PC-3 (cell line): ENCODE measurements at places on chromosomes 12 and 14. TPM values are rescaled to one million over a fixed set of nuclear protein-coding genes. Genes with fewer than 3 reads are reported as not detected.

DNA sequence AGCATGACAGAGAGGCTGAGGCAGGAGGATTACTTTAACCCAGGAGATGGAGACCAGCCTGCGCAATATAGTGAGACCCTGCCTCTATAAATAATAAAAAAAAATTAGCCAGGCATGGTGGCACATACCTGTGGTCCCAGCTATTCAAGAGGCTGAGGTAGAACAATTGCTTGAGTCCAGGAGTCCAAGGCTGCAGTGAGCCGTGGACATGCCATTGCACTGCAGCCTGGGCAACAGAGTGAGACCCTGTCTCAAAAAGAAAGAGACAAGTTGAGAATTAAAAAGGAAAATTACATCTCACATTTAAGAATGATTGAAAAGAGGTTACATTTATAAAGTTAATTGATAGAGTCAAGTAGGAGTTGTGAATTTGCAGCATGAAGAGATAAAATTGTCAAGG, 91.4 kb upstream of the TMPO start:
- no peak overlapping the region for H3K4me3 ChIP-seq
- no peak overlapping the region for H3K27ac ChIP-seq
- H3K36me3 ChIP-seq, result no peaks in the 10 kb centered on the region
- peaks cover 10% of the 10 kb centered on the region for H3K4me1 ChIP-seq
- no peaks in the 10 kb centered on the region for H3K27me3 ChIP-seq

DNA sequence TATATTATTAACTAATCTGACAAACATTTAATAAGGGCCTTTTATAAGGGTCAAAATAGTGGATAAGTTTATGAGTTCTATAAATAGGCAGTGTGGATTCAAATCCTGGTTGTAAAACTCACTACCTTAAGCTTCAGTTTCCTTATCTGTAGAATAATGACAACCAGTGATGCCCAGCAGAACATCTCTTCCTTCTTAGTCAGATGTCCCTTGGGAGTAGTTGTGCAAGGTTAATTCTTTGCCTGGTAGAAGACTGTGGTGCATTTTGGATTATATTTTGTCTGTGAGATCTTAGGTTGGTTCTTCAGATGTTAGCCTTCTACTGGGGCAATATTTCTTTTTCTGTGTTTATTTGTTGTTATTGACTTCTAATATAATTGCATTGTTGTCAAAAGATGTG, 59.5 kb downstream of the ARID2 start:
- H3K36me3 ChIP-seq, result no peaks in the 10 kb centered on the region
- no peak for DNase-seq
- H3K4me3 ChIP-seq, result no peak overlapping the region
- H3K4me1 ChIP-seq, result no peaks in the 10 kb centered on the region

- no peaks in the 10 kb centered on the region for H3K27me3 ChIP-seq
- no peaks in the 10 kb centered on the region for H3K36me3 ChIP-seq
- peaks cover 43% of the 10 kb centered on the region for H3K4me1 ChIP-seq
- no peak overlapping the region for H3K27ac ChIP-seq
These were observed 2.4 kb downstream of the C12orf75 start for GRCh38 chr12:105332925-105333324.

GRCh38 chr14:75860561-75861160, 121.1 kb downstream of the TGFB3 start:
- H3K4me3 ChIP-seq, result no peak overlapping the region
- H3K4me1 ChIP-seq, result peaks cover 46% of the 10 kb centered on the region
- H3K36me3 ChIP-seq, result no peaks in the 10 kb centered on the region
- H3K27me3 ChIP-seq, result no peaks in the 10 kb centered on the region
- no peak for DNase-seq

GRCh38 chr12:130706885-130707570, 9.1 kb downstream of the RIMBP2 start:
- H3K27ac ChIP-seq, result no peak overlapping the region
- H3K4me3 ChIP-seq, result no peak overlapping the region
- H3K4me1 ChIP-seq, result no peaks in the 10 kb centered on the region
- H3K27me3 ChIP-seq, result no peaks in the 10 kb centered on the region

- no peak overlapping the region for H3K27ac ChIP-seq
- H3K4me1 ChIP-seq, result no peaks in the 10 kb centered on the region
- no peak for DNase-seq
These were observed 209.0 kb upstream of the PLEKHG7 start for GRCh38 chr12:92493816-92494215.

TMEM30B gene
- total RNA-seq, result 70.6 and 85.3 TPM in 2 replicates

NPFF gene
- total RNA-seq, result not detected in 2 replicates

- no peaks in the 10 kb centered on the region for H3K27me3 ChIP-seq
- DNase-seq, result peak; percentile 41
- peak overlapping the region; percentile 84 for H3K4me3 ChIP-seq
- no peaks in the 10 kb centered on the region for H3K36me3 ChIP-seq
- peaks cover 5% of the 10 kb centered on the region; the same call in 1 of the 2 replicates for H3K4me1 ChIP-seq
These were observed 417 bp downstream of the GLS2 start for GRCh38 chr12:56487448-56488040.

GRCh38 chr14:67253076-67253635, 11.9 kb downstream of the PALS1 start:
- H3K36me3 ChIP-seq, result peaks cover 8% of the 10 kb centered on the region; the same call in 1 of the 2 replicates
- H3K27ac ChIP-seq, result no peak overlapping the region
- no peak overlapping the region for H3K4me3 ChIP-seq
- H3K27me3 ChIP-seq, result no peaks in the 10 kb centered on the region
- no peak for DNase-seq

ENDOU gene
- total RNA-seq, result not detected in 2 replicates

- no peak overlapping the region; the same call in 1 of the 2 replicates for H3K27ac ChIP-seq
- H3K36me3 ChIP-seq, result no peaks in the 10 kb centered on the region
- no peaks in the 10 kb centered on the region for H3K27me3 ChIP-seq
- peaks cover 5% of the 10 kb centered on the region; the same call in 1 of the 2 replicates for H3K4me1 ChIP-seq
These were observed 31.7 kb upstream of the GPRC5A start for GRCh38 chr12:12859690-12860089.

- H3K4me3 ChIP-seq, result no peak overlapping the region
- H3K4me1 ChIP-seq, result no peaks in the 10 kb centered on the region
- DNase-seq, result no peak
- no peaks in the 10 kb centered on the region for H3K36me3 ChIP-seq
These were observed 22.5 kb downstream of the ADGRD1 start for GRCh38 chr12:130976171-130976720.

DNA sequence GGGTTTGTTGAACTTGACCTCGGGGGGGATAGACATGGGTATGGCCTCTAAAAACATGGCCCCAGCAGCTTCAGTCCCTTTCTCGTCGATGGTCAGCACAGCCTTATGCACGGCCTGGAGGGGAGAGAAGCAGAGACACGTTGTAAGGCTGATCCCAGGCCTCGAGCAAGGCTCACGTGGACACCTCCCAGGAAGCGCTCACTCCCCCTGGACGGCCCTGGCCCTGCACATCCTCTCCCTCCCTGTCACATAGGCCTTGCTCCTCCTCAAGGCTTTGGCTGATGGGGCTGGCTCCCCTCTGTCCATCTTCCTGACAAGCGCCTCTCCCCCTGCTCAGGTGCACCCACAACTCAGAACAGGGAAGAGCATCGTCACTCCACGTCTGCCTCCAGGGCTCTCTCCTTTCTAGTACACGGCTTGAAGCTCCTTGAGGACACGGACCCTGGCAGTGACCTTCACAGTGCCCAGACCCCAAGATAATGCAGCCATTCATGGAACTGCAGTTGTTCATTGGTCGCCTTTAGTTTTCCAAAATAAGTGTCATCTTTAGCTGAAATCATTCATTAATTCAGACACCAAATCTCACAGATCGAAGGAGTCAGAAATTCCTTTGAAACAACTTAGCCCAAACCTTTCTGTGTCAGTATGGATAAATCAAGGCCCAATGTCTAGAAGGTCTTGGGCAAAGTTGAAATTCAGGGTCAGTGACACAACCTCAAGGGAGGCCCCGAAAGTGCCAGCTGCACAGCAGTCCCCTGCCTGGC, 9.7 kb downstream of the SERPINA1 start:
- peaks cover 7% of the 10 kb centered on the region; the same call in 1 of the 2 replicates for H3K4me1 ChIP-seq
- H3K4me3 ChIP-seq, result no peak overlapping the region
- no peak for DNase-seq
- peaks cover 5% of the 10 kb centered on the region; the same call in 1 of the 2 replicates for H3K27me3 ChIP-seq

DNA sequence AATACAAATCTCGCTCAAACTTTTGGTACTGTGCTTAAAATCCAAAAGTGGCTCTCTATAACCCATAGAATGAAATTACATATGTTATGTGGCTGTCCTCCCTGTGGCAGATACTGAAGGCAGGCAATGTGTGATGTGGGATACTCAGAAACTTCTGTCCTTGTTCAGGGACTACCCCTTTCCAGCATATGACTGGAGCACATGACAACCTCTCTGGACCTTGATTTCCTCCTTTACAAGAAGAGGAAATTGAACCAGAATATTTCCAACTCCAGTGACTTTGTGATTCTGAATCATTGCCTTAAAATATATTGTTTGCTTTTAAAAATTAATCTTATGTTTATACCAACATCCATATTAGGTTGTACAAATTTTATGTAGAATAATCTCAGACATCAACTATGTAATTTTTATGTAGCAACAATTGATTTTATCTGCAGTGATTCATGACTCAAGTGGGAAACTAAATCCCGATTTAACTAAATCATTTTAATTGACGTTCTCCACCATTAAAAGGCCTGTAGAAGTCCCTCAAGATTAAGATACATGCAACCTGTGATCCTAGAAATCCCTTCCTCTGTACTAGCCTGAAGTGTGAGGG, 162.4 kb downstream of the AKAP6 start:
- no peaks in the 10 kb centered on the region for H3K36me3 ChIP-seq
- no peaks in the 10 kb centered on the region for H3K4me1 ChIP-seq
- no peaks in the 10 kb centered on the region for H3K27me3 ChIP-seq
- no peak overlapping the region for H3K4me3 ChIP-seq
- no peak for DNase-seq
- H3K27ac ChIP-seq, result no peak overlapping the region

- H3K36me3 ChIP-seq, result no peaks in the 10 kb centered on the region
- peak overlapping the region; percentile 79 for H3K27ac ChIP-seq
- no peak overlapping the region; the same call in 1 of the 2 replicates for H3K4me3 ChIP-seq
- no peaks in the 10 kb centered on the region for H3K27me3 ChIP-seq
- peaks cover 76% of the 10 kb centered on the region for H3K4me1 ChIP-seq
These were observed 6.3 kb upstream of the LTBP2 start for GRCh38 chr14:74618078-74618952.

DNA sequence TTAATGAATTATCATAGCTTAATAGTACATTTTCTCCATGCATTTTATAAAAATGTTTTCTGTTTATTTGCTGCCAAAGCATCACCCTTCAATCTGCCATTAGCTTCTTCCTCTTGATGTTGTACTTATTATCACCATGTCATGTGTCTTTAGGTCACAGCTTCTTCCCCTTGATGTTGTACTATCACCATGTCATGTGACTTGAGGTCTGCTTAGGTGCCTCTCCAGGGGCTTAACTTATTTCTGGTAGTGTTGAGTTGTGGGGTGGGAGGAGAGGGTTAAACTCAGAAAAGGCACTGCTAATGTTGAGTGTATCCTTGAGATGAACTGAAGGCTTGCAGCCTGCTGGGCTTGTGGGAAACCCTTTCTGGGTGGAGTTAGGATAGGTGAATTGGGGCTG, 87.8 kb downstream of the DAAM1 start:
- no peaks in the 10 kb centered on the region for H3K36me3 ChIP-seq
- no peaks in the 10 kb centered on the region for H3K27me3 ChIP-seq
- DNase-seq, result no peak
- H3K27ac ChIP-seq, result peak overlapping the region; percentile 57
- peaks cover 66% of the 10 kb centered on the region for H3K4me1 ChIP-seq

ADGRD1 gene
- total RNA-seq, result 0.18 TPM in 1 of 2 replicates, not detected in the other

ARHGEF40 gene
- total RNA-seq, result 2.7 and 3.9 TPM in 2 replicates

DNA sequence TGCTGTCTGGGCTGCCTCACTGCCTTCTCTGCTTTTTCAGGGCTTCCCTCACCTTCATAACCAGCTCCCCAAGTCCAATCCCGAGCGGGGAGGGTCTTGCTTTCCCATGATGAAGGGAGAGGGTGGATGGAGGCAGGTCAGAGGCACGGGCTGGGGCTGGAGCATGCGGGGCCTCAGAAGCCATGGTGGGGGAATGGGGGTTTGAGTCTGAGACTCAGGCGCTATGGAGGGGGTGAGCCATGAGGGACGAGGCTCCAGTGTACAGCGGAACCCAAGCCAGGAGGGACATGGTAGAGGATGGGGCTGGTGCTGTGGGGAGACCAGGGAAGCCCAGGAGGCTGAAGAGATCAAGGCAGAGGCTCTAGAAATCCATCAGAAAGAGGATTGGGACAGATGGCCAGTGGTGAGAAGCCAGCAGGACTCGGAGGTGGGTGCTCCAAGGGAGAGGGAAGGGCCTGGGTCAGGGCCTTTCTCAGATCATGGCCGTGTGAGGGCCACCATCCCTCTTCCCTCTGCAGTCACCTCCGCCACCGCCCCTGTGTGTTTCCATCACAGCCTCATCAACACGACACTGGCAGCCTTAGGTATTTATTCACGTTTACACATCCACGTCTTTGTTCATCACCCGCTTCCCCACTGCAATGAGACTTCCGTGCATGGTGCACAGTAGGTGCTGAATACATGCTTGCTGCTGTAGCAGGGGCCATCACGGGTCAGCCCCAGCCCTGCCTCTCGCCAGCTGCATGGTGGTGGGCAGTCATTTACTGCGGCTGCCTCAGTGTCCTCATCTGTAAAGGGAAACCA, 144.7 kb downstream of the ADGRD1 start:
- H3K27ac ChIP-seq, result no peak overlapping the region
- H3K4me1 ChIP-seq, result peaks cover 6% of the 10 kb centered on the region
- H3K36me3 ChIP-seq, result no peaks in the 10 kb centered on the region
- H3K4me3 ChIP-seq, result no peak overlapping the region

DBX2 gene
- not detected in 2 replicates for total RNA-seq

DNA sequence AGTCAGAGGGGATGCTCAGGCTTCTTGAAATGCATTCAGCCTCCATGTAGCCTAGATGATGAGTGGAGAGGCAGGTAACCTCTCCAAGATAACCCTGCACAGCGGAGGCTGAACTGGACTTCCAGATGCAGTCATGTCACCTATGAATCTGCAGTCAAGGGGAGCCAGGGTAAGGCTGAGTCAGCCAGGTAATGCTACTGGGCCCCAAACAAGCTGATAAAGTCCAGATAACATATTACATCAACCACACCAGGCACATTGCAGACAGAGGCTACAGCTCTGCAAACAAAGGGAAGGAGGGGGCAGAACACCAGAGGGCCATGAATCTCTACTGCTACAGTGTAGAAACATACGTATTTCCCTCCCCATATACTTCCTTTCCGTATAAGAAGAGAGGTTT, 14.0 kb downstream of the RNASE9 start:
- H3K4me3 ChIP-seq, result no peak overlapping the region
- DNase-seq, result no peak
- H3K27ac ChIP-seq, result no peak overlapping the region

SLCO1B1 gene
- total RNA-seq, result not detected in 2 replicates

PZP gene
- total RNA-seq, result not detected in 2 replicates

DNA sequence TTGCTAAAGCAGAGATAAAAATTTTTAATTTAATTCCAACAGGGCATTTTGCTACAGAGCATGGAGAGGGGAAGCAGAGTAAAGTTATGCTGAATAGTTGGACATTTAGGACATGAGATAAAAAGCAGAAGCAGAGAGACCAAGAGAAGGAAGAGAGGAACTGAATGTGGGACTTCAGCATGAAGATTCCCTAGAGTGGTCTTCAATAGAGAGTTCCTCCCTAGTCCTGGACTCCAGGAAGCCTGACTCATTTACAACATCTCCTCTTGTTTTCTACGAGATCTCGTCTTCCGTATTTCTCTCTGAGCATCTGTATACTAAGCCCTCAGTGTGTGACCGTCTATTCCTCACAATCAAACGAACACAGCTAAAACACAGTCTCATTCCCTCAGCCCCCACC, 35.2 kb upstream of the IFT81 start:
- no peaks in the 10 kb centered on the region for H3K36me3 ChIP-seq
- H3K4me3 ChIP-seq, result no peak overlapping the region
